ENCODE measurements at places on chromosomes 6 and 20.
A peak's percentile ranks its signal among the peaks of the same experiment; 100 is the strongest.

- DNase-seq, result no peak
Observed at GRCh38 chr6:25883536-25883935, 9.5 kb upstream of the SLC17A3 start.

DNA sequence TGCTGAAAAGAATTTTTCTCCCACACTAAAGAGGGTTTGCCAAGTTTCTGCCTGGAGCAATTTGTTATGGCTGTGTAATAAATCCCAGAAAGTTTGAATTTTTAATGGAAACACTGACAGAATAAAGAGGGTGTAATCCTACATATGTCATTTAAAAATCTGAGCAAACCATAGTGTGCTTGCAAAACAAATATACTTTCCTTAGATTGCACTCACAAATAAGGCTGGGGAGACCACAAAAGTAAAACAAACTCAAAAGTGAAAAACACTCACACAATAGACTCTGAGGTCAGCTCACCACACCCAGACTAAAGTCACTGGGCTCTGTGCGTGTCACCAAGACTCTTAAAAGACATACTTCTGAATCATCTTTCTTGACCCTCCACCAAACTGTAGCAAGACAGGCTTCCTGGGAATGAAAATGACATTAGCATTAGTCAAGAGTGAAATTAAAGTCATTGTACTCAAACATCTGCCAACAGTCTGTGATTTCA, 4.8 kb upstream of the ATXN1 start:
- no peak for DNase-seq

- DNase-seq, result peak; percentile 30
Observed at GRCh38 chr6:152682141-152682540, 15.6 kb upstream of the MYCT1 start.

GRCh38 chr6:44456070-44456965, 68.8 kb downstream of the CDC5L start:
- DNase-seq, result peak; percentile 68

DNA sequence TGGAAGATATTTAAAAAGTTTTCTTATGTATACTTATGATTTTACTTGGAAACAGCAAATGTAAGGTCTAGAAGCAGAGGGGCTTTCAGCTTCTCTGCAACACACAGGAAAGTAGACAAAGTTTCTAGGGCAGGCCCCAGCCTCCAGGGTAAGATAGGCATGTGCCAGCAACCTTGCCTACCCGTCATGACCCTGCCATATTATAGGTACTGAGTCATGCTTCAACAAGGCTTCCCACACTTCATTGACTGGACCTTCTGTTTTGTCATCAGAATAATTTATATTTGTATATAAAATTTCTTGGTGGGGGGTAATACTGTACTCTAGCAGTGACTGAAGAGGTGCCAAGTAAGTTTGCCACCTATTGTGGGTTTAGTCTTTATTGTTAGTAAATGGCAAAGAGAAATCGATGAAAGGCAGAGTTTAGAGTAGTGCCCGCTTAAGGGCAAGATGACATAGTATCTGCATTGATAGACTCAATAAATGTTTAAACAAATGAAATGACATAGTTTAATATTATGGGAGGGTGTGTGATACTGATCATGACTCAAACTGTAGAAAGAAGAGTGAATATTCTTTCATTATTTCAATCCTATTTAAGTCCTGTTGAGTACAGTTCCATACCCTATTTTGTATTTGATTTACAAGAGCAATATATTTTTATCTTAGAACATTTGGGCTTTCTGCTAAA, 95.6 kb downstream of the JARID2 start:
- DNase-seq, result no peak

DNA sequence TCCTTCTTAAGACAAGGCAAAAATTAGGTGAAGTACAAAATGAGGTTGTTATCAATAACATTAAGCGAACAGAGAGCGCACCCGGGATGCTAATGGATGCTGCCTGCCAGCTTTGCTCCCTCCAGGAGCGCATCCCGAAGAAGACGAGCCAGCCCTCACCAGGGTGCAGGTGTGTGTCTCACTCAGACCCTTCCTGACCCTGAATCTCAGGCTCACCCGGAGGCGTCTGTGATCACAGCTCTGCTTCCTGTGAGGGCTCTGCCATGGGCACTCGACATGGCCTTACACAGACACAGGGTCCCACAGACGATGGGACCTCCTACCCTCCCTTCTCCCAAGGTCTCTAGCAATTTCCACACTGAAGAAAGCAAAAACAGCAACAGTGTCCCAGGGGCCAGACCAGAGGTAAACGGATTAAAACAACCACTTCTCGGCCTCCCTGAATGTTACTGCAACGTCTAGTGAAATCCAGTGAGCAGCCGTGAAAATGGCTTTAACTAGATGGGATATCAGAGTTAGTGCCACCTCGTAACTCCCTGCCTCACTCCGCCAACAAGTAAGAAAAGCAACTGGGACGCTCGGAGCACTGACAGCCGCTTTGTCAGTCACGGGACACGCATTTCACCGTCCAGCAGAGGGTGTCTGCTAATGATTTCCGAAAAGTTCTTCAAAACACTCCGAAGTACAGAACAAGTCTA, 11.7 kb downstream of the ZBTB46 start:
- no peak for DNase-seq
